ENCODE measurements at places on chromosomes 13 and 19.

- DNase-seq, result peak; percentile 70
Observed at GRCh38 chr13:48492470-48493065, 40.3 kb downstream of the RCBTB2 start.

- DNase-seq, result no peak
Observed at GRCh38 chr13:88066847-88067246, 395.7 kb downstream of the SLITRK5 start.

GRCh38 chr13:32676242-32676641 is 90.0 kb downstream of the PDS5B start:
- DNase-seq, result no peak

- no peak for DNase-seq
Observed at GRCh38 chr13:102003848-102004570, 397.8 kb downstream of the FGF14 start.

- DNase-seq, result no peak
Observed at GRCh38 chr19:7687177-7687576, 6.5 kb downstream of the TRAPPC5 start.

Data from T-helper 22 cell (primary cell).